ENCODE measurements at places on chromosomes 12 and 14.

- DNase-seq, result no peak
These were observed 19.5 kb upstream of the NUBPL start for GRCh38 chr14:31541702-31542101.

- no peak for DNase-seq
These were observed 4.2 kb upstream of the FOXG1 start for GRCh38 chr14:28762303-28762954.

- no peak for DNase-seq
These were observed 211.8 kb upstream of the AVPR1A start for GRCh38 chr12:63362791-63363190.

- DNase-seq, result no peak
These were observed 39.3 kb upstream of the ACSM4 start for GRCh38 chr12:7264538-7264937.

DNA sequence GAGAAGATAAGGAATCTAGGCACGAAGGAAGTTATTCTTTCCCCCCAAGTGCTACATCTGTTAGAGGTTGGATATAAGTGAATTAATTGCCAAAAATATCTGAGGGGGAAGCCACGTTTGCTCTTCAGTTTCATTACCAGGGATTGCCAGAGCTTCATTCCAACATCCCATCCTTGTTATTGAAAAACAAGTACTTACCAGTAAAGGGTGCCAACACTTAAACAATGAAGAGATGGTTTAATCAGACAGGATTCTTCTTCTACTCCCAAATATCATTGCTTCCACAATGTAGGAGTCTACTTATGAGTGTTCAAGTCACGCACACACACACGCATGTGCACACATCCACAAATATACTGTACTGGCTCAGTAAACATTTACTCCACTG is 312.4 kb downstream of the RPAP3 start:
- no peak for DNase-seq

DNA sequence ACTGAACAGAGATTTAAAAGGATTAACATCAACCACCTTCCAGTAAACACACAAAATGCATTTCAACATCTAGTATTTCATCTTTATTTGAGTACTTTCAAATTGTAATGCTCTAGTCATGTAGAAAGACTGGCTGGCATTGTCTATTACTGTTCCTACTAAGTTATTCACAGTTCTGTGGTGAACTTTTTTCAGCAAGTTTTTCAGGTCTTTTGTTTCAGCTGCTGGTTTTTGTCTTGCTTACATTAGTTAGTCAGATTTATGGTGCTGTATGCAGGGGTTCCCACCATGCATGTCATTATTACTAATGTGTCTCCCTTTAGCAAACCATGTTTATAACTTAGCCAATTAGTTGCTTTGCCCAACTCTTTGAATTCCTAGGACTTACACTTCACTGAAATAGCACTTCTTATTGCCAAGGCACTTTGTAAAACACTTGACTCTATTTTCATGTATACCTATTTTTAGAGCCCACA is 253.4 kb upstream of the KITLG start:
- DNase-seq, result no peak

DNA sequence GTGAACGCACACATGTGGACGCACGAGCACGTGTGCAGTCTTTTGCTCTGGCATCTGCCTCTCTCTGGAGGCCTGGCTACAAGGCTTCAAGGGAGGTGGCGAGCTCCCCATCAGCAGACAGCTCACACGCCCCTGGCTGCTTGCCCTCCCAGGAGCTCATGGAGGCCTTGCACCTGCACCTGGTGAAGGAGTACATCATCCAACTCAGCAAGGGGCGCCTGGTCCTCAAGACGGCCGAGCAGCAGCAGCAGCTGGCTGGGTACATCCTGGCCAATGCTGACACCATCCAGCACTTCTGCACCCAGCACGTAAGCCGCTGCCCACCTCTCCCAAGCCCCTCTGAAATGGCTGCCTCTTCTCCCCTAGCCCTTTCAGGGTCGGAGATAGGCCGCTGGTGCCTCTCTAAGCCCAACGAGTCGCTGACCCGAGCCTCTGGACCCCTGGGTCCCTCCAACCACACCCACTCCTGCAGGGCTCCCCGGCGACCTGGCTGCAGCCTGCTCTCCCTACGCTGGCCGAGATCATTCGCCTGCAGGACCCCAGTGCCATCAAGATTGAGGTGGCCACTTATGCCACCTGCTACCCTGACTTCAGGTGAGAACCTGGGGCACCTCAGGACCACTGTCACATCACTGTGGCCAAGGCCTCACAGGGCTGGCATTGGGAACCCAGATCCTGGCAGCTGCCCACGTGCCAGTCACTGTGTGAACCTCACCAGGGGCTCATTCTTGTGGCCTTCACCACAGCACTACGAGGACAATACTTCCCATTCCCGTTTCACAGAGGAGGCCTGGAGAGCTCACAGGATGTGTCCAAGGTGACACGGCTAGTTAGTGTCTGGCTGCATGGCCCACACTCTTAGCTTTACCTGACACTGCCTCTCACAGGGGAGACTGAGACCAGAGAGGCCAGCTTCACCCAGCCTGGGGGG is 10.2 kb downstream of the TNFAIP2 start:
- no peak for DNase-seq

DNA sequence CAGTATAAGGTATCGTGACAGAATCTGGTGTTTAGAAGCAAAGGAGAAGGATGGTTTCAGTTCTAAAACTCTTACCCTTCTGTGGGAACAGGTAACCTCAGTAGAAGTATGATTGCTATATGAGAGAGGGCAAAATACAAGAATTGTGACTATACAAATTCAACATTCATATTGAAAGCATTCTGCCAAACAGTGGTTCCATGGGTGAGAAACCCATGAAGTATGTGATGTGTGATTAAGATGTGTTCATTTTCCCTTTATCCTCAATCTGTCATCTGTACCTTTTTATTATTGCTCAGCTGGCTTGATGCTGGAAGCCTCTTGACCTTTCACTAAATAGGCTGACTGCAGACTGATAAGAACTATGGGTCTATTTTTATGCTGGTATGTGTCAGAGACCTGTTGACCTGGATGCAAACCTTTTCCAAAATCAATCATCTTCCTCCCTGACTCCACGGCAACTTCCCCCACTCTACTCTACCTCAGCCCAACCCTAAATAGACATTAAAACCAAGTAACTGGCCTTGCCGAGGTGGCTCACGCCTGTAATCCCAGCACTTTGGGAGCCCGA is 109.6 kb downstream of the STXBP6 start:
- no peak for DNase-seq

- DNase-seq, result peak; percentile 29
These were observed 64.1 kb downstream of the ZNF641 start for GRCh38 chr12:48286665-48287064.

- no peak for DNase-seq
These were observed 1674.7 kb upstream of the SEL1L start for GRCh38 chr14:83208341-83208740.

- DNase-seq, result no peak
These were observed 4.4 kb downstream of the CCNB1IP1 start for GRCh38 chr14:20328705-20329104.

- no peak for DNase-seq
These were observed 2.4 kb upstream of the TNS2 start for GRCh38 chr12:53047221-53048032.

DNA sequence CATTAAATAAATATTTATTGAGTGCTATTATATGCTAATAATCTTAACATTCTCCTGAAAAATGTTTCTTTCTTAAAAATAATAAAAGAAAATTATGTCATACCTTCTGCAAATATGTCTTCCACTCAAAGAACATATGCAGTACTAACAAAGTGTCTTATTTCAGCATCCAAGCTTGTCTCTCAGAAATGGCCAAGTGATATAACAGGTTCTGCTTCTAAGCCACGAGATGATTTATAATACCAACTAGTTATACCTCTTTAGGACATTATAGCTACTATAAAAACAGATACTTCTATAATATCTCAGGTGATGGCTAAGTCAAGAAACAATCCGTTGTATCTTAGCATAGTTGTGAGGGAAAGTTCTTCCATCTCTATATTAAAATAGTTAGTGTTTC is 128.1 kb upstream of the ARID2 start:
- no peak for DNase-seq

GRCh38 chr14:42965512-42965911 is 1358.8 kb downstream of the LRFN5 start:
- no peak for DNase-seq

- DNase-seq, result no peak
These were observed 253.4 kb upstream of the LRIG3 start for GRCh38 chr12:59173695-59174094.

DNA sequence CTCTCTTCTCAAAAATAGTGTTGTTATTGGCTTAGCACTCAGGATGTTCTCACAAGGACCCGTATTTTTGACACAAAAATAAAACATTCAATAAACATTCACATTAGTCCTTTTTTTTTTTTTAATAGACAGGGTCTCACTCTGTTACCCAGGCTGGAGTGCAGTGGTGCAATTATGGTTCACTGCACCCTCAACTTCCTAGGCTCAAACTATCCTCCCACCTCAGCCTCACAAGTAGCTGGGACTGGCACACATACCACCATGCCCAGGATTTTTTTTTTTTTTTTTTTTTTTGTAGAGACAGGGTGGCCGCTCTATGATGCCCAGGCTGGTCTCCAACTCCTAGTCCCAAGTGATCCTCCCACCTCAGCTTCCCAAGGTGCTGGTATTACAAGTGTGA is 27.0 kb downstream of the PPP1R13B start:
- no peak for DNase-seq

- DNase-seq, result no peak
These were observed 114.0 kb upstream of the TMEM132D start for GRCh38 chr12:130017591-130018449.

Measured in HL-60 (cell line).